Stimulated activated CD4-positive, alpha-beta T cell treated with anti-CD3 and anti-CD28 coated beads, Interleukin-1b, Interleukin-23, amount 100 ng/mL, for 4 hours (primary cell): ENCODE measurements at places on chromosomes 2 and 18.

DNA sequence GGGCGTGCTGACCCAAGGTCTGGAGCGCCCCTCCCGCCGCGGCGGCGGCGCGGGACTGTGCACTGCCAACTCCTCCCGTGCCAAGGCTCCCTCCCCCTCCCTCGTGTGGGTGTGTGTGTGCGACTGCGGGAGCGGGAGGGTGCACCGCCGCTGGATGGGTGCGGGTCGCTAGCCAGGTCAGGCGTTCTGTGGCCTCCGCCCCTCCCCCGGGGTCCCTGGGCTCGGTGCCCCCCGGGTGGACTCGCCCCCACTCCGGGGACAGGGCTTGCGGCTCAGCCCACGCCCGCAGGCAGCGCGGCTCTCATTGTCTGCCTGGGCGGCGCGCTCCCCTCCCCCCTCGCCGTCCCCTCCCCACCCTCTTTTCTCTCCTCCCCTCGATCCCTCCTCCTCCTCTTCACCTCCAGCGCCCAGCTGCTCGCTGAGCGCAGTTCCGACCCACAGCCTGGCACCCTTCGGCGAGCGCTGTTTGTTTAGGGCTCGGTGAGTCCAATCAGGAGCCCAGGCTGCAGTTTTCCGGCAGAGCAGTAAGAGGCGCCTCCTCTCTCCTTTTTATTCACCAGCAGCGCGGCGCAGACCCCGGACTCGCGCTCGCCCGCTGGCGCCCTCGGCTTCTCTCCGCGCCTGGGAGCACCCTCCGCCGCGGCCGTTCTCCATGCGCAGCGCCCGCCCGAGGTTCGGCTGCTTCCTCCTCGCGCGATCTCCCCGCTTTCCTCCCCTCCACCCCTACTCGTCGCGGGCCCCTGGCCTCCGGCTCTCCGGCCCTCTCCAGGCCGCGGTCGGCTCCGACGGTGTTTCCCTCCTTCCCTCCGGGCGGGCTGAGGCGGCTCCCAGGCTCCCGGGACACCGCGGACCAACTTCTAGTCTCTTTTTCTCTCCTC, at the start of gene GATA6:
TSS of gene GATA6 (plus strand) at position 579 of the 878 bp plus-strand sequence. CDS start 1,556 bp downstream, outside the sequence.
- DNase-seq = no peak

GRCh38 chr18:9643549-9643948, 29.2 kb upstream of the PPP4R1 start:
- no peak for DNase-seq

- DNase-seq = no peak
These were observed 634.5 kb downstream of the ZEB2 start for GRCh38 chr2:143885461-143885860.

- DNase-seq = no peak
These were observed 92.5 kb downstream of the KCNF1 start for GRCh38 chr2:11004199-11004598.

- no peak for DNase-seq
These were observed 58.7 kb upstream of the SP3 start for GRCh38 chr2:174023591-174024523.

GRCh38 chr2:234633581-234634230, 136.8 kb upstream of the ARL4C start:
- no peak for DNase-seq

DNA sequence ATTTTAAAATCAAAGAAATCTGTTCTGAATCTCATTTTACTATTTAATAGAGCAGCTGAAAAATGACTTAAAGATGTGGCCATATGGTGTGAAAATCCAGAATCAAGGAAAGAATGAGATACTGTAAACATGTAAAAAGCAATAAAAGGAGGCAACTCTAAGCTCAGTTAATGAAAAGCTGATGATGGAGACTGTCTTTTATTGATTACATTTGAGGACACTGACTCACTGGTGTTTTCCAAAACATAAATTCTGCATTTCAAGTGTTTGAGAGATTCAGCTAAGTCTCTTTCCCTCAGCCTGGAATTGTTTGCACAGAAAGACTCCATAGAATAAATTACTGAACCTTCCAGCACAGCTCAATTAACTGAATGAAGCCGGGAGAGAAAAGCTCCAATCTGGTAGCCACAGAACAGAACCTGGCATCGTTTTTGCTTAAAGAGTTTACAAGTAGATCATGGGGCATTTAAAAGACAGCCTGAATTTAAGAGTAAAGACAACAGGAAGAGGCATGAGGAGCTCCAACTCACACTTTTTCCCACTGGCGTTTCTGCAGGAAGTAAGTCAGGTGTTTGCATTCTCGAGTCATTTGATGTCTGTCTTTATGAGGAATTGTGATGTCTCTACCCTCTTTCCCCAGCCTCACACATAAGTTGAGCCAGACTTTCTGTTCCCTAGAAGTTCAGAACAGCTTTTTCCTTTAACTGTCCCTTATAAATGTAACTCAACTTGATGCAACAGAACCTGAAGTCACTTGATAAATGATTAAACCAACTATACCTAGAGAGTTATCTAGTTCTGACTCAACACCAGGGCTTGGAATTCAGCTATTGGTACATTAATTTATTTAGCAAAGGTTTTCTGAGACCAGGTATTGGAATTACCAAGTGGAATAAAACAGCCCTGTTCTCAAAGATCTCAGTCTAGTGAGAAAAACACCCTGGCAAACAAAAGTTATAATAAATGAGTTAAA, 53.3 kb downstream of the FTCDNL1 start:
- DNase-seq = no peak

DNA sequence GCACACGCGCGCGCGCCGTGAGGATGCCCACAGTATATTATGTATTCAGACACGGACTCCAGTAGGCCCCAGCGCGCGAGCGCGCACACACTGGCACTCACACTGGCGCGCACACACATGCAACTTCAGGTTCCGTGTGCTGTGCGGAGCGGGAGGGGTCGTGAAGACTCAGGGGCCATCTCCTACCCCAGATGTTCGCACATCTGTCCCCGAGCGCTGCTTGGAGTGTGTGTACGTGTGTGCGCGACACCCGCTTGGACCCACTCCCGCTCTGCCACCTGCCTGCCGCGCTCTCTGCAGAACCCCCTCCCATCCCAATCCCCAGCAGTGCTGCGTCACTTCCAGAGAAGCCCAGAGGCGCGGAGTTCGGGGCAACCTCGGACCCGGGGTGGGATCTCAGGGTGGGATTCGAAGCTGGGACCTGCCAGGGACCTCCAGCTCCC, 2.6 kb downstream of the NRP2 start:
- no peak for DNase-seq

DNA sequence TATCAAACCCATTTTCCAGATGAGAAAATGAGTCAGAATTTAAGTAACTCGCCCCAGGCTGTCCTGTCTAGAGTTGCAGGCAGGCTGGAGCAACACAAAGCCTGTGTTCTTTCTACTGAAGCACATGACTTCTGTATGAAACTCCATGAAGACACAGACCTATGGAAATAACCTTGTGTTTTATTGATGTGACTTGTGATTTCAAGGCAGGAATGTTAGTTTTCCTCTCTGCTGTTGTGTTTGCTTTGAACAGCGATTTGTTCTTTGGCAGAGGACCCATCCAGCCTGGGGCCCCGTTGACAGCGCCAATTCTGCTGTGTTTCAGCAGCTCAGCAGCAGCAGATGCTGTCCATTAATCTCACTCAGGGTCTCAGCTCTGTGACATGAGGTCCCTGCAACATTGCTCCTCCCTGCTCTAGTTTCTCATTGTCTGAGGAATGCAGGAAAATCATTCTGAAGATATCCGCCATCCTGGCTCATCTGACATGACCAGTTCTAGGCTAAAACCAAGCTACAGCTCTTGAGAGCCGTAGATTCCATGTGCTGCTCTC, 344.3 kb upstream of the RAB12 start:
- no peak for DNase-seq
